ENCODE measurements at places on chromosomes 11 and 22.

GRCh38 chr22:50270666-50271394 is 650 bp upstream of the MAPK11 start:
- peak; percentile 89 for DNase-seq

DNA sequence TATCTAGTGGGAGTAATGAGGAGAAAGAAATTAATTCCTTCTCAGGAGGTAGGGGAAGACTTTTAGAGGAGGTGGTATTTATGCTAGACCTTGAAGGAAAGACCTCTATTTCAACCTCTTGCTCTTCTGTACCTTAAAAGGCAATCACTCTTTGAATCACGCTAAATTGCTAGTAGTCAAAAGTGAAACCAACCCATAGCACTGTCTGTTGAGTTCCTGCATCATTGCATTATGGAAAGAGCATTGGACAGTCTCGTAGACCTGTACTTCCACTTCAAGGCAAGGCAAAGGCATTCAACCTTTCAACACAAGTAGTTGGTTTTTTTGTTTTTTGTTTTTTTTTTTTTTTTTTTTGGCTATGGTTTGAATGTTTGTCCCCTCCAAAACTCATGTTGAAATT is 770.4 kb downstream of the ETS1 start:
- DNase-seq: no peak

GRCh38 chr22:49470741-49471503 is 356.8 kb downstream of the BRD1 start:
- DNase-seq: no peak

GRCh38 chr11:105206633-105207032 is 67.1 kb upstream of the CARD18 start:
- no peak for DNase-seq

GRCh38 chr11:117796456-117796871 is 552 bp downstream of the DSCAML1 start:
- DNase-seq: no peak

DNA sequence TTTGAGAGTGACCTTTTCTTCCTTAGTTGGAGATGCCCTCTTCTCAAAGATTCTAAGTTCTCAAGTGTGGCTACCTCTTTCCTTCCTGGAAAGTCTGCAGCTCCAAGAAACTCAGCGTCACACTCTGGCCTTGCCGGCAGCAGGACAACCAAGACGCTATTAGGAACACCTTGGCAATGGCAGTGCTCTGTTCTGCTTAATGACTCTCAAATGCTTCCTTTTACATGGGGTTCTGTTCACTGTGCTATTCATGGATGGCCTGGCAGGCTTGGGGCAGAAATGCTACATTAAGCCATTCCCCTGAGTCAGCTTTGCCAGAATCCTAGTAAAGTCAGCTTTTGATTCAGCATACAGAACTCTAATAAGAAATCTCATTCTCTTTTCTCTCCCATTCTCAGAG is 25.9 kb downstream of the LARGE2 start:
- DNase-seq: no peak

DNA sequence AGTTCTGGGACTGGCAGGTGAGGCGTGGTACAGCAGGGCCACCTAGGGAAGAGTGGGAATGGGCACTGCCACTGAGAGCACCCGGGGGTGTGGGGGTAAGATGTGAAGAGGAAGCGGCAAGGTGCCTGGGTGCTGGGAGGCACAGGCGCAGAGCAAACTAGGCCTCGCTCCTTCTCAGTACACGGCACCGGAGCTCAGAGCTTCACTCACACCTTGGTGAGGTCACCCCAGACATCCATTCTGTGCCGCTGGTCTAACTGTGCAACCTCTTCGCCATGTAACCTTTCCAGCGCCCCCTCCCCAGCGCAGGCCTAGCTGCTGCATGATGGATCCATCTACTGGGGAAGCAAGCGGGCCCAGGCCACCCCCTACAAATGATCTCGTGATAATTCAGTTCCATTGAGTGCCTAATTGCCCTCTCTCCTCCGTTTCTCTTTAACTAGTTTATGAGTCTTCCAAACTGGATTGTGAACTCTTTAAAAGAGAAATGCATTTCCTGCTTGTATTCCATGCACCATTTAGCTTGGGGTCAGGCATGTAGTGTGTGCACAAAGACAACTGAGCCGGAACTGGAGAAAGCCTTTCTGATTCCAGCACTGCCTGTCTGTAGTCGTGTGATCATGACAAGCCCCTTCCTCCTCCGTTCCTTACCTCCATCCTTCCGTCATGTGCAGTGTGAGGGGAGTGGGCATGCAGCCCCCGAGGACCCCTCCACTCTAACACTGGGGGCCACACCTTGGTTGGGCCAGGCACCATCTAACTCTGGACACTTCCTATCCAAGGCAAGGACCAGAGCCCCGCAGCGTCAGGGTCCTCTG is 1475.2 kb downstream of the TBC1D22A start:
- no peak for DNase-seq

DNA sequence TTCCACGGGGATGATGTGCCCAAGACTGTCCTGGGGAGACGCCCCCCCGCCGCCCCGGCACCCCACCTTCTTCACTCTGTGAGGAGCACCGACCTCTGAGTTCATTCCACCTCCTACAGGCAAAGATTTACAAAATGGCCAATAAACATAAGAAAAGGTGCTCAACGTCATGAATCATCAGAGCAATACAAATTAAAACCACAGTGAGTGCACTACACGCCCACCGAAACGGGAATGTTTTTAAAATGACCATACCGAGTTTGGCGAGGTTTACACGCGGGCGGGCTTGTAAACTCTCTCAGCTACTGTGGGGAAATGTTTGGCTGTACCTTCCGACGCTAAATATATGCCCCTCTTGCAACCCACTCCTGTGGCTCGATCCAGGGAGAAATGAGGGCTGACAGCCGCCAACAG is 7.9 kb downstream of the NPTXR start:
- no peak for DNase-seq

DNA sequence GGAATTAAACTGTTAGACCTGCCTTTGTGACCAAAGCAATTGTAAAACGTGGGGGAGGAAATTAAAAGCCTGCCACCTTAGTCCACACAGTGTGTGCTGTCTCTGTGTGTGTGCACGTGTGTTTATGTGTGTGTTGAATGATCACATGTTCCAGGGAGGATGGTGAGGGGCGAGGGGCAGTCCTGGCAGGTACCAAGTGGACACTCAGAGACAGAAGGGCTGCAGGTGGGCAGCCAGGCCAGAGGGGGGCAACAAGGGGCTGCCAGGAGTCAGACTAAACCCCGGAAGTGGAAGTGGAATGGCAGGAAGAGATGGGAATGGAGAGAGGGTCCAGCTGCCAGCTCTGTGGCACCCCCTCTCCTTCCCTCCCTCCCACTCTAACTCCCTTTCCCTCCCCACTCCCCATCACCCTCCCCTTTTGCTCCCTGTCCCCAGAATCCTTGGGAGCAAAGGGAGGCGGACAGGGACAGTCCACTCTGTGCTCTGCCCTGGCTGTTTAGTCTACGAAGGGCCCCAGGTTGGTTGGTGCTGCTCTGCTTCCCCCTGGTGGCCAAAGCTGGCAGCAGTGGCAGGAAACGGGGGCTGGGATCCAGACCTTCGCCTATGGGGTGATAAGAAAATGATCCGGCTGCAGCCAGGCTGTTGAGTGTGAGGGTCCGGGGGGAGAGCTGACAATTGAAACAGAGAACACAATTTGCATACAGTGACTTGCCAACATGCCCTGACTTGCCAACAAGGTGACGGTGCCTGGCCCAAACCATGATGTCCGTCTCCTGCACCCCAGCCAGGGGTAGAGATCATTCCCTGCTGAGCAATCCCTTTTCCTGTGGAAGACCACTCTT is 24.4 kb downstream of the P2RY2 start:
- peak; percentile 80 for DNase-seq

GRCh38 chr11:131467645-131468394 is 97.4 kb downstream of the NTM start:
- DNase-seq: no peak

GRCh38 chr11:18106688-18107087 is 806 bp upstream of the SAAL1 start:
- no peak for DNase-seq

DNA sequence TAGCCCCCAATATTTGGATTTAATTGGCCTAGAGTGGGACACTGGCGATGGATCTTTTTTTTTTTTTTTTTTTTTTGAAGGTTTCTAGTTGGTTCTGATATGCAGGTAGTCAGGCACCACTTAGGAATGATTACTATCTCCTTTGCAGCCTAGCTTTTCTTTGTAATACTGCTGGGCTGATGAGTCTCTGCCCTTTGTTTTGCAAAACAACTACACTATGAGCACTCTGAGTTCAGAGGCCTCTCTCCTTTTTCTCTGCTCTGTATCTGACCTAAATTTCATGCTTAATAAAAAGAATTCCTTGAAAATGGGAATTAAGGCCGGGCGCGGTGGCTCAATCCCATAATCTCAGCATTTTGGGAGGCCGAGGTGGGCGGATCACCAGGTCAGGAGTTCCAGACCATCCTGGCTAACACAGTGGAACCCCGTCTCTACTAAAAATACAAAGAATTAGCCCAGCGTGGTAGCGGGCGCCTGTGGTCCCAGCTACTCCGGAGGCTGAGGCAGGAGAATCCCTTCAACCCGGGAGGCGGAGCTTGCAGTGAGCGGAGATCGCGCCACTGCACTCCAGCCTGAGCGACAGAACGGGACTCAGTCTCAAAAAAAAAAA is 1312.3 kb downstream of the FAM181B start:
- DNase-seq: no peak

DNA sequence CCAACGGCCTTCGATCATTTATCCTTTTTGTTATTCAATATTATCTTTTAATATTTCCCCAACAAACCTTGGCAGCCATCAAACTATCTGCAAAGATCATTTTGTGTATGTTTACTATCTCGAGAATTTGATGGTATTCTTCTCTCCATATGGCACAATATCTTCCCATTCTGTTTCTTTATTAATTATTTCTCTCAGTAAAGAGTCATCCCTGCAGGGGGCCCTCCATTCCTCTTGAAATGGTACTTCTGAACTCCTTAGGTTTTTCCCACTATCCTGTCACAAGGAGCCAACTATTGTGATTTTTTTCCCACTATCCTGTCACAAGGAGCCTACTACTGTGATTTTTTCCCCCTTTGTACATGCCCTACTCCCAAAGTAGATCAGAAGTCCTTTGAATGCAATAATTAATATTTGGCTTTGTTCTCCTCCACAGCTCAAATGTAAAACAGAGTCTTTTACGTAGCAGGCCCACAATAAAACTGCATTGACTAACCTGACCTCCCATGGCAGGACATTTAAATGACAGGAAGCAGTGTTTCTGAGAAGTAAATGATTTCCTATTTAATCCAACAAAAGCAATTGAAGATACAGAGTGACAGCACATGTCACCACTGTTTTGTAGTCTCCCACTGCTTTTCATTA is 43.3 kb downstream of the PDGFD start:
- peak; percentile 59 for DNase-seq

DNA sequence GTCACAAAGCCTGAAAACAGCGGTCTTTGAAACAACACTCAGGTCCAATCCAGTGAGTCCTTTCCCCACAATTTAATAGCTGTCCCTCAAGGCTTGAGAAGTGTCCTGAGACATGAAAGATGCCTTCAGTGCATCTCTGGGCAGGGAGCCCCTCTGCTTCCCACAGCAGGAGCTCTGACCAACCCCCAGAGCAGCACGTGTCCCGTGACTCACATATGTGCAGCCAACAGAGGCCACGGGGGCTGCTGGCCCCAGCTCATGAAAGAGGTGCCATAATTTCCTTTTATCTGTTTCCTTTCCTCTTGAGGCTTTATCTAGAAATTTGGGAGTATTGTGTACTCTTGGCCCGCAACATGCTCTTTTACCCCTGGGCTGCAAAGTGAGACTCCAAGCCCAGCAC is 33.2 kb upstream of the LMO1 start:
- DNase-seq: no peak

GRCh38 chr11:6778518-6778917 is 4.3 kb upstream of the OR2AG1 start:
- DNase-seq: no peak

DNA sequence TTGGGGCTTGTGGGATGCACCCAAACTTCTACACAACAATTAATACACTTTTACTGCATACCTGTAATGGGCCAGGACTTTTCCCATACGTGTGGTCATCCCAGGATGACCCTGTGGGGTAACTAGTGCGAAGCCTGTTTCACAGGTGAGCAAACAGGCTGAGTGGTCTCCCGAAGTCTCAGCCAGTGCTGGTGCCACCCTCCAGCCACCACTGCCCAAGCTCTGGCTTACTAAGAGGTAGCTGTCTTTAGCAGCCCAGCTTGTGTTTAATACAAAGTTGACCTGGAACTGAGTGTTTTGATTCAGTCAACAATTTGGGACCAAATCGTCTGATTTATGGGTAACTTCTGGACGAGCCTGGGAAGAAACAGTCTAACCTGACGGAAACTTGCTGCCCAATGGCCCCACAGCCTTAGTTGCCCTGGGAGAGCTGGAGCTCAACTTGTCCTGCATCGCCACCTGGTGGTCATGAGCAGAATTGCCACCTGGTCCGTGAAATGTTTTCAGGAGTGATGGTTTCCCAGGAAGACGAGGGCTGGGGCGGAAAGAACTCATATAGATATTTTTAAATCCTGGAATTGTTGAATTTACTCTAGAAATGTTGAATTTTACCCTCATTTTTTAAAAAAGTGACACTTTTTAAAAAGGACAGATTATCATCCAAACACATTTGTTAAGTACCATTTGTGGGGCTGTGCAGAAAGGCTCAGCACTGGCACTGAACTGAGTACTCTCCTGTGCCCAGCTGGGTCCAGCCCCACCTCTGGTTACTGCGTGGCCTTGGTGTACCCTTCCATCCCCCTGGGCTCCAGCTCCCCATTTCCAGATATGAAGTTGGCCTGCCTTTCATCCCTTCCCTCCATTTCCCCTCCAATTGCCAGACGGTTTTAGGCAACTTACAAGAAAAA is 95.5 kb upstream of the PARVA start:
- peak; percentile 93 for DNase-seq

GRCh38 chr11:8069771-8070170 is 11.2 kb upstream of the TUB start:
- no peak for DNase-seq

DNA sequence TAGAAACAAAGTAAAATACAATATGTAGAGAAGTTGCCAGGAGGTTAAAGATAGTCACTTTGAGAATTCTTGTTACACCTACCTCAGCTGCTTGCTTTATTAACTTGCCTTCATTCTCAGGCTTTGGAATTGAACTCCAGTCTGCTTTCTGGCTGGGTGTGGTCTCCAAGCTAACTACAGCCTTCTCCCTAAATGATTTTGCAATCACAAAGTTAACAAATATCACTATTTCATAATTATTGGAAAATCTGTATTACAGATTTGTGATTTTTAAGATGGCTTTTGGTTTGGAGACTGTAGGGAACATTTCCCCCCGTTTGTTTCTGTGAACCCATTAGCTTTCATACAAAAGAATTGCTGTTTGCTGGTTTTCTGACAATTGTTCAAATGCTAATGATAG is 2.2 kb downstream of the PLAAT5 start:
- DNase-seq: no peak

- no peak for DNase-seq
Measured at GRCh38 chr22:30947173-30947815, 21.3 kb downstream of the MORC2 start.

GRCh38 chr11:19879307-19880087 is 166.9 kb downstream of the NAV2 start:
- no peak for DNase-seq
